ENCODE measurements at places on chromosomes 3 and 15.

- DNase-seq, result no peak
Observed at GRCh38 chr3:61268644-61269043, 17.4 kb upstream of the FHIT start.

- no peak for DNase-seq
Observed at GRCh38 chr15:94256511-94256910, 25.1 kb downstream of the MCTP2 start.

GRCh38 chr3:46110701-46111493, 83.6 kb upstream of the XCR1 start:
- no peak for DNase-seq

DNA sequence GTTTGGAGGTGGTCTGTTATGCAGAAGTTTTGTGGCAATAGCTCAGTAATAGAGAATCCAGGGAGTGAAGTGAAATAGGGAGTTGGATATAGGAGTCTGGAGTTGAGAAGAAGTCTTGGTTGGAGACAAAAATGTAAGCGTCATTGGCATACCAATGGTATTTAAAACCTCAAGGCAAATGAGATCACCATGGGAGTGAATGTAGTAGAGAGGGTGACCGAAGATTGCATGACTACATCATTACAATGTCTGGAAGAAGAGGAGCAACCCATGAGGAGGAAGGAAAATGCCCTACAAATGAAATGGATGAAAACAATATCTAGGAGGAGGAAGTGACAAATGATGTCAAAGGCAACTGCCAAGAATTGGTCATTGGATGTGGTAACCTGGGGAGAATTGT, 54.4 kb downstream of the CNTN4 start:
- DNase-seq, result no peak

DNA sequence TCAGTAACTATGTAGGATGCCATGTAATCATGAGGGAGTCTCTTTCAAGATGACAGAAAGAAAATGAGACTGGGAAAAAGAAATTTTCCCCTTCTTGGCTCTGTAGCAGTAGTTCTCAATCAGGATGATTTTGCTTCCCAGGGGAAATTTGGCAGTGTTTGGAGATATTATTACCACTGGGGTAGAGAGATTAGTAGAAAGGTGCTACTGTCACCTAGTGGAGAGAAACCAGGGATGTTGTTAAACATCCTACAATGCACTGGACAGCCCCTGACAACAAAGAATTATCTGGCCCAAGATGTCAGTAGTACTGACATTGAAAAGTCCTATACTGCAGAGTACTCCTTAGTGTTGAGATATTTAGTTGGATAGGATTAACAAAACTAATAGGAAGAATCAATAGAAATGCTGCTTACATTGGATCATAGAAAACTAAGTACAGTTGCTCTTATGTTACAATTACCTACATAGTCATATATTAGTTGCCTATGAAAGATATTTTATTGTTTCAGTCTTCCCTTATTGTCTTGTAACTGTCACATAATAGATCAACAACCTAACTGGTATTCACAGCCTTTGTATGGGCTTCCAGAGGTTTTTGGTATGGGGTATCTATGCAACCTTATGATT, 433.3 kb downstream of the RAP2B start:
- no peak for DNase-seq

DNA sequence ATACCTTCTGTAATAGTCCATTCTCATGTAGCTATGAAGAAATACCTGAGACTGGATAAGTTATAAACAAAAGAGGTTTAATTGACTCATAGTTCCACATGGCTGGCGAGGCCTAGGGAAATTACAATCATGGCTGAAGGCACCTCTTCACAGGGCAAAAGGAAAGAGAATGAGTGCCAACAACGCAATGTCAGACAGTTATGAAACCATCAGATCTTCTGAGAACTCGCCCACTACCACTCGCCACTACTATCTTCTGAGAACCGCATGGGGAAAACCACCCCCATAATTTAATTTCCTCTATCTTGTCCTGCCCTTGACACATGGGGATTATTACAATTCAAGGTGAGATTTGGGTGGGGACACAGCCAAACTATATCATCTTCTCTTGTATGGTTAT, 406.8 kb upstream of the CBLB start:
- no peak for DNase-seq

All from amygdala (tissue), 56 donors.